MCF 10A (cell line): ENCODE measurements at places on chromosomes 6 and 20.
A peak's percentile ranks its signal among the peaks of the same experiment; 100 is the strongest.

- peak; percentile 20 for DNase-seq
These were observed 68.7 kb downstream of the FILIP1 start for GRCh38 chr6:75424618-75425548.

DNA sequence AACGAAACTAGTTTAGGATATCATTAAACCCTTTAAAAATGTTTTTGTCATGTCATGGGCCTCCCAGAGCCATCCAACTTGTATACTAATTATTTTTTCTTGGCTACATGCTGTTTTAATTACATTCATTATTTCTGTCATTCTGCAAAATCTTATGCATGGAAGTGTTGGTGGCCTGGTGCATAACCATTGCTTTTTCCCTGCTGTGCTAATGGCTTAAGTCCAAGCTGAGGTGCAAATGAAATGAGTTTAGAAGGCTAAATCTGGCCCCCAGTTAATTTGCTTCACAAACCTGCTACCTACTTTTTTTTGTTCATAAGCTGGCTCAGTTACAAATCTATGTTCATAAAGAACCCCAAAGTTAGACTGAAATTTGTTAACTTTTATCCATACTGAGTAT, 1249.9 kb downstream of the EPHA7 start:
- DNase-seq = no peak

DNA sequence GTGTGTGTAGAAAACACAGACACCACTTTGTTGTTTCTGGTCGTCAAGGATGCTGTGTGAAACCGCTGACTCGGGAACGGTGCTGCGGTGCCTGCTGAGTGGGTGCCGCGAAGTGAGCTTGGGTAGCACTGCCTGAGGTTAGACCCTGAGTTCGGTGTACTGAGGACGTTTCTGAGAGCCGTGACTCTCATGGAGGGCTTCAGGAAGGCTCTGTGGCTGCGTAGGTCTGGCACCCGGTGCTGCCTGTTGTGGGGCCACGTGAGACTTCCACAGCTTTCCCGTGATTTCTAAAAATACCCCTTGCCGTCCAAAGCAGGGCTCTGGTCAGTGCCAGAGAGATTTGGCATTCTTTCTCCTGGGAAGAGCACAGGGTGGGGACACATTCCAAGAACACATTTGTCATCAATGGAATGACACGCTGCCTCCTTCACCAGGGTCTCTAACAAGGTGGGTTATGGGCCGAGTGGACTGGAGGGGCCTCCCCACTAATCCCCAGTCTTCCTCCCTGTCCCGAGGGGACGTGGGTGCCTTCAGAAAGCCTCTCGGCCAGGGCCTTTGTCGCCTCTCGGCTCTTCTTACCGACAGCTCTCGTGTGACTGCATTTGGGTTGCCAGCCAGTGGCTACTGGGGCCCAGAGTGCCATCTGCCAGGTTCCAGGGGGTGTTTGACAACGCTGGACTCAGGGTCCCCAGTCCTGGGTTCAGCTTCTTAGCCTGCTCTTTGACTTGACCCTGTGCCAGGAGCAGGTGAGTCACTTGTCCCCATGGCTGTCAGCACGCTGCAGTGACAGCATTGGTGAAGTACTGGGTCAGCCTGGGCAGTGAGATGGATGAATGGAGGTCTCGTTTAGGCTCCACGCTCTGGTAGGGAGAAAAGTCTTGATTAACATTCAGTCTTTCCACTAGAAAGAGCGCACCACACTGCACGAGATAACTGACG, 62.2 kb downstream of the SYNJ2 start:
- no peak for DNase-seq

DNA sequence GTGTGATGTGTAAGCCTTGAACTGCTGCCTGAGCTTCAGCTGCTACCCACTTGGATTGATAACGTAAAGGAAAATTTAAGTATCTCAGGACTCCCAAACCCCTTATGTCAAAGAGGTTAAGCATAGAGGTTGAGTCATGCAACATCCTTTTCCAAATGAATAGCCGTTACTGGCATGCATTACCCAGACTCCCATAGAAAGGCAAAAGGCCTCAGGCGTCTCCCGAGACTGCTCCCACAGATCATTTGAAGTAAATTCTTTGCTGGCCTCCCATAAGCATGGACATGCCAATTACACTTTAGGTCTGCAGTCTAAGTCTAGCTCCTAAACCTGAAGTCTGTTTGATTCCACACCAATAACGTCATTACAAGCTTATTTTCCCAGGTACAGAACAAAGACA, 14.7 kb downstream of the IPCEF1 start:
- DNase-seq = peak; percentile 8
